Stimulated activated CD8-positive, alpha-beta memory T cell treated with anti-CD3 and anti-CD28 coated beads, Interleukin-4, amount 100 ng/mL, for 4 hours (primary cell): ENCODE measurements at places on chromosomes 2 and 18.

DNA sequence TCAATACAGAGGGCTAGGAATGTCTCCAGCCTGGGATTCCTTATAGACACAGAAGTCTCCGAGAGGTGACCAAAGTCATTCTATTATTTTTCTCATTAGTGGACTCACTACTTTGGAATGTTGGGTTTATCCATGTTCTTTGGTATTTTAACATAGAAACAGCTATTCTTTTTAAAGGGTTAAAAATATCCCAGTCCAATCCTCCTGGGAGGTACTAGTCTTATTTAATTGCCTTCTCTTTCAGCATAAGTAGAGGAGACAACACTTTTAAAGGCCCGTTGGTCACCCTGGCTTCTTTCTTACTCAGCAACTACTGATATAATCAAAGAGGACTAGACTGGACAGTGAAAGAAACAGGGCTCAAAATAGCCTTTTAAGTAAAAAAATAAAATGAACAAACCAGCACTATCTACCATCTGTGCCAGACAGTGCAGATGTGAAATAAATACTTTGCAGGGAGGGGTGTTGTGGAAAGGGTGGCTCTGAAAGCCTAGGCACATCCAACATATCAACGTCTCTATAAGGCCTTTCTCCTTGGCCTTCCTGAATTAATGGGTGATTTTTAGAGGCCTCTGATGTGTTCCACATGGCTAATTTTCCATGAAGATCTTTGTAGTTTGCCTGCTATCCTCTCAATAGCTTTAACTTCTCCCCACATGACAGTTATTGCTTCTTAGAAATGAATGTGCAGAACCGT is 334.4 kb upstream of the THUMPD2 start:
- no peak for DNase-seq

DNA sequence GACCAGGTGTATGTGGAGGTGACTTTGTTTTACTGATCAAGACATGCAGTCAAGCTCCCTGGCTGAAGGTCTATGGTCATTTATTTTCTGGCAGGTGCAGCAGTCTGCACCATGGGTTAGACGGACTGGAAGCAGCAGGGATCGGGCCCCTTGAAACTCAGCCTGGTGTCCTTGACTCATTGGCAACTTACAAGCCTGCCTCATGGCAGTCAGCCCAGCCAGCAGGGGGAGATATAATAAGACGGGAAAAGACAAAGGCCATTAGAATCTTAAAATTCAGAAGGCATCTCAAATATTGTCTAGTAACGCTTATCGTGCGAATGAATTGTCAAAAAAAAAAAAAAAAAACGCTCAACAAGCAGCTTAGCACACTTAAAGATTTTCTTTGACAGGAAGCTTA is 308.2 kb downstream of the EN1 start:
- DNase-seq, result no peak

DNA sequence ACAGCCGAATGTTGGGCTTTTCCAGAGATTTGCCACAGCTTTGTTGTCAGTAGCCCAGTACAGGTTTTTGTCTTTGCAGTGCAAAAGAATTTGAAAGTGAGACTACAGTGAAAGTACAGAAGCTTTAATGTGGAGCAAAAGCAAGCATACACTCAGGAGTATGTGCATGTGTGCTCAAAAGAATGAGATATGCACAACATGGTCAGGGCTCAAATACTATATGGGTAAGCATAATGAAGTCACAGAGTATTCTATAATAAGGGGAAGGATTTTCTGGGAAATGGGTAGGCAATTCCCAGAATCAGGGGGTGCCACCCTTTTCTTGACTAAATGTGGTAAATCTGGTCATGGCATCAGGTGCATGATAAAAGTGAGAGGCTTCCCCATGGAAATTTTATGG is 72.1 kb upstream of the SULT1C3 start:
- no peak for DNase-seq

DNA sequence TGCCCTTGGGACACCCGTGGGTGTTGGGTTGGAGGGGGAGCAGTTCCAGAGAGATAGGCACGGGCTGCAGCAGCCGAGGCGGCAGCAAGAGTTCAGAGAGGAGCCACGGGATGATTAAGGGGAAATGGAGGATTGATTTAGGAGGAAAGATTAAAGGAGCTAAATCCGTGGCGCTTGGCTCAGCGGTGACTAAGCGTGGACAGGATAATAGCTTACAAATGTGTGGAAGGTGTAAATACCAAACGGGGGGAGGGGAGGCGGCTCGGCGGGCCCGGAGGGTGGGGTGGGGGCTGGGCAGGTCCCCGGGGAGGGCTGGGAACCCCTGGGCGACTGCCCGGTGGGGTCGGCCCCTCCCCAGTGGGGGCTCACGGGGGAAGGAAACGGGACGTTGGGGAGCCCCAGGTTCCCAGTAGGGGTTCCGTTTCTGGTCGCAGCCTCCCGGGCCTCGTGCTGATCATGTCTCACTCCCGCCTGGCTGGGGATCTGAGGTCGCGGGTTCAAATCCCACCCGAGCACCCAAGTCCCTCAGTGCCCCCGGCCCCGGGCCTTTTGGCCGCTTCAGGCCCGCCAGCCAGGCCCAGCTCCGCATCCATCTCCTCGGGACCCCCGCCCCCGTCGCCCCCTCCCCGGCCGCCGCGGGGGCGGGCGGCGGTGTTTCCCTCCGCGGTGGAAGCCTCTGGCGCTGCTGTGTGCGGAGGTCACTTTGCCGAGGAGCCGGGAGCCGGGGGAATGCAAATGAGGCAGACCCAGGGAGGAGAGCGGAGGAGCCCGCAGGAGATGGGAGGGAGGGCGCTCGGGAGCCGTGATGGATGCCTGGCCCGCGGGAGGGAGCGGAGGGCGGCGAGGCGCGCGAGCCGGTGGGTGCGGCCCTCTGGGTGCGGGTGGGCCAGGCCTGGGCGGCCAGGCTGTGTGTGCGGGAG is 8.1 kb downstream of the ASIC4 start:
- no peak for DNase-seq

DNA sequence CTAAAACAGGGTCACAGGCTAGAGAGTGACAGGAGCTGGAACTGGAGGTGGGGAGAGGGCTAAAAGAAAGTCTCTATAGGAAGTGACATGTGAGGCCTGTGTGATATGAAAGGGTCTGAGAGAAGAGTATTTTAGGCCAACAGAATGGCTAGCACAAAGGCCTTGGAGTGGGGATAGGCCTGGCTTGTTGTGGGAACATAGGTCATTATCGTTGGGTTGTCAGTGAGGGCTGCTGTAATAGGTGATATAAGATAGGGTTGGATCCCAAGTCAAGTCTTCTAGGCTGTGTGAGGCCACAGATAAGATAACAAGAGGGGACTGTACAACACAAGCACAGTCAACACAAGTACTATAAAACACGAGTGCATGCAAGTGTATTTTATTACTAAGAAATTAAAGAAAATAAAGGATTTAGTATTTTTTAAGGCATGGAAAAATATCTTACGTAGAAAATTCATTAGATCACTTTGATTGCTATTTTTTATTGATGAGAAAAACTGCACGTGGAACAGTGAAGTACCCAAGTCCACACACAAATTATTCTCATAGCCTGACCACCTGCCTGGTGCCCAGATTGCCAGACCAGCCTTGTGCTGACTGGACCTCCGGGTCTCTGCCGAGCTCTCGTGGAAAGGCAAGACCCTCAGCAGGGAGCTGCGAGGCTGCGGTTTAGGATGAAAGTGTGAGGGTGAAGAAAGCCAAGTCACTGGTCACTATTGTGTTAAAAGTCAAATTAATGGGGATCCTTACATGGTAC is 14.1 kb downstream of the LTBP1 start:
- no peak for DNase-seq

- no peak for DNase-seq
Observed at GRCh38 chr2:163612332-163612731, 123.5 kb downstream of the FIGN start.

DNA sequence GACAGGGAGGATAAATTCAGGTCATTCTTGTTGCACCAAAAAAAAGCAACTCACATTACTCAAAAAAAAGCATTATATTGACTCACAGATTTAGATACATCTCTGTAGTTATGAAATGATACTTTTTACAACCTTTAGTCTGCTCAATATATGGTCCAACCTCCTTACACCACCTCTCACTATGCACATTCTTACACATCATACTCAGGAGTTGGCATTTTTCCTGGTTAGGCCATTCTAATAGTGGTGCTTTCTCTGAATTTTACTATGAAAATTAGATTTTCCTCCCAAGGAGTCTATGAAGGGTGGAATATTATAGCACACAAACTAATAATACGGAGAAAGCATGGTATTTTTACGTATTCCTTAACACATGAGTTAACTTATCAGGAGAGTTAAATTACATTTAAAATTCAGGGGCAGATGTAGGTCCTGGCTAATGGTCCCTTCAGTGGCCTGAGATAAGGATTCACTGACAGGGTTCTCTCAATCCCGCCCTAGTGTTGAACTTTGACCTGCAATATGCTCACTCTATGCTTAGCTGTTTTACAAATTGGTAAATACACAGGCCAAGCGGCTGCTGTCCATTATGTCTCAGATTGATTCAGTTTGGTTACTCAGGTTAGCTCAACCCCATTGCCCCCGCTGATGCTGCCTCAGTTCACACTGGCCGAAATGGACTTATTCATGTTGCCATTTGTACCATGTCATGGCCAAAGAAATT is 153.6 kb downstream of the NCKAP5 start:
- no peak for DNase-seq

DNA sequence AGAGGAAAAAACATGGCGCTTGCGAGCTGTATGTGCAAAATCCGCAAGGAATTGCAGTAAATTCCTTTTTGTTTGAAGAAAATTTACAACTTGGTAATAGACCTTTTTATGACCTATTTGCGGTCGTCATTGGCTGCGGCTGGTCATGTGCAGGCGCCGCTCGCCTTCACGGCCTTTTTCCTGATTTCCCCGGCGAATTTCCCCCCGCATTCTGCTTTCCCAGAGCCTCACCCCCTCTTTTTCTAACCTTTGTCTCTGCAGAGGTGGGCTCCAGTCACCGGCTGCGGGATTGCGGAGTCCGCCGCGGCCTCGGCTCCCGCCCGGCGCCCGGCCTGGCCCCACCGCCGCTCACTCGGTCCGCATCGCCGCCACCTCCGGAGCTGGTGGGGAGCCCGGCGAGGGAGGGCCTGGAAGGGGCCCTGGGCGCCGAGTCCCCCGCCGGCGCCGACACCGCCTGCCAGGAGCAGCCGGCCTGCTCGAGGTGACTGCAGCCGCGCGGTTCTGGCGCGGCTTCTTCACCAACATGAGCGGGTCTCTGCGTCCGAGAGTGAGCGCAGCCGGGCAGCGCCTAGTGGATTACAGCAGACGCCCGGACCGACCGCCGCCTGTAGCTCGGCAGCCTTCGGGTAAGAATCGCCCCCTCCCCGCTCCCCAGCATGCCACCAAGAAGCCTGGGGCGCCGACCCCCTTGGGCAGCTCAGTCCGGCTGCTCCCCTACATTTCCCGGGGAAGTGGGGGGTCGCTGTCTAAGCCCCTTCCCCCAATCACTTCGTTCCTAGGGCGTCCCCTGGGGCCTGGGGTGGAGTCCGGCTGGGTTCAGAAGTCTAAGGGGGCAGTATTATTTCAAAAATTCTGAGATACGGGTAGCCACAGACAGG is 7.1 kb downstream of the HOXD8 start:
- DNase-seq, result no peak

DNA sequence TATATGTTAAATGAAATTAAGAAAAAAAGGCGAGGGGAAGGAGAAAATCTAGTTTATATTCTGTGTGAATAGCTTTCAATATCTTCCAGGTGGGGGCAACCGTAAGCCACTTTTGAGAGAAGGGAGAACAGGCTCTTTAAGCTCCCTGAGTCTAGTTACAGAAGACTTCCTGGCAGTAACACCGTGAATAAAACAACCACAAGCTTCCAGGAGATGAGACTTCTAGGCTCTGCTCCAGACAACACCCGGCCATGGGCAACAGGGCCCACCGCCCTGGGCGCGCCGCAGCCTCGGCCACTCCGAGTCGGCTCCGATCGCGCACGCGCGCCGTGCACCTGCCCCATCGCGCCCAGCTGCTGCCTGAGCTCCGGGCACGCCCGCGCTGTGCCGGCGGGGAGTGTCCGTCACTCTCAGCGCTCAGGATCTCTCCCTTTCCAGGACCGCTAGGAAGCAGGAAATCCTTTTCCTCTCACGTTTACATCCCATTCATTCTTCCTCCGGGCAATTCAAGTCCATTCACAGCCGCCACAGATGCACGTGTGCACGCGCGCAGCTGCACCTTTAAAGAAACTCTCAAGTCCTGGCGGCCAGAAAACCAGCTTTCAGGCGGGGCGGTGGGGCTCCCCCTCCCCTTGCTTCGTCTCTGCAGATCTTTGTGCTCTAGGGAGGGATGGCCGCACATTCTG is 19.4 kb upstream of the PAX3 start:
- DNase-seq, result no peak

GRCh38 chr2:73289304-73289703 is 4.0 kb downstream of the EGR4 start:
- no peak for DNase-seq

DNA sequence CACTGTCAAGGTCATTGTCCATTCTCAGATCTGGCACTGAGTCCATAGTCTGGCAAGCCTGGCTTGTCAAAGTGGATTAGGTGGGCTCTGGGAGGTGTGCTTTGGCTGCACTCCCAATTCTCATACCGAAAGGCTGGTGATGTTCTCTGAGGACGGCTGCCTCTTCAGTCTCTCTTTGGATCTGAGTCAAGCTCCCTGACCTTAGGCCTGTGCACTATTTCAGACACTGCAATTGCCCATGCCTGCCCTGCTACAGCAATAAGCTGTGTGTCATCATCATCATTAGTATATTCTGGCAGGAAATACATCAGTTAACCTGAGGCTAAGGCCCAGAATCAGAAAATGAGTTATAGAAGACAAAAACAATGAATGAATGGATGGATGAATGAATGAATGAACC is 1.6 kb upstream of the SLC5A7 start:
- no peak for DNase-seq

- no peak for DNase-seq
Observed at GRCh38 chr2:26299471-26300101, 46.4 kb upstream of the SELENOI start.

- DNase-seq, result no peak
Observed at GRCh38 chr18:63155910-63156773, 163.4 kb downstream of the BCL2 start.

DNA sequence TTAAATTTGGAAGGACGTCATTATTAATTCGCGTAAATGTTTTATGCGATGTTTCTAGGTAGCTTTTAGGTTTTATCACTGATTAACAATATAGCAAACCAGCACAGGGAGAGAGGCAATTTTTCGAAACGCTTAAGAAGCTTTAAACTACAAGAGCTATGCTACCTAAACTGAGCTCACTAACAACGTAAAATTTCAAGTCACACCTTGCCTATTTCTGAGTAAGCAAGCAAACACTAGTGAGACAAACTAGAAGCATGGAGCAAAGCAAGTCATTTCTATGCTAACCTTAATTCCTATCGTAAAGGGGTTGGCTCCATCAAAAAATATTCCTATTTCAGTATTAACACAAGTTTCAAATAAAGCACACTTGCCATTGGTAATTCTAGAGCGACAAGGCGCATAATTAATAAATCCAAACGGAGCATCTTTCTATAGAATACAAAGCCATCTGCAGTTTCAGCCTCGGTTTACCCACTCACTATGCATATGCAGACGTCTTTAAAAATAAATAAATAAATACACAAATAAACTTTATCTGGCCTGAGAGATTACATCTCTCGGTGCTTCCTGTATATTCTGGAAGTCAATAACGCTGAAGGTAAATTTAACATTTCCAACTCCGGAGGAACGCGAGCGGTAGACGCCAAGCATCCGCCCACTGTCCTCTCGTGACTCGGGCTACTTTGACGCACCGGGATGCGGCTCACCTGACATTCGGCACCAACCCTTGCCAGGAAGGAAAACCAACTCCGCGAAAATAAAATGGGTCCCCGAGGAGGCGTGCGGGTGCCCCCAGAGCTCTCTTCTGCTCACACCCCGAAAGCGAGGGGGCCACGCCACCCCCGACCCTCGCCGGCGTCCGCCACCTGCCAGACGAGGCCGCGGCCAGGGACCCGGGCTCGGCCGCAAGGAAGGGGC is 947 bp downstream of the ITSN2 start:
- DNase-seq, result peak; percentile 6
